Hematopoietic multipotent progenitor cell treated with erythropoietin and hydrocortisone succinate and interleukin-3 and kit ligand, for 15 days (in vitro differentiated cells): ENCODE measurements at places on chromosomes 7 and 10.
A peak's percentile ranks its signal among the peaks of the same experiment; 100 is the strongest.

GRCh38 chr7:2088801-2089200, 143.9 kb downstream of the MAD1L1 start:
- DNase-seq: no peak

- no peak for DNase-seq
Measured at GRCh38 chr10:97898429-97898828, 48.8 kb downstream of the GOLGA7B start.

DNA sequence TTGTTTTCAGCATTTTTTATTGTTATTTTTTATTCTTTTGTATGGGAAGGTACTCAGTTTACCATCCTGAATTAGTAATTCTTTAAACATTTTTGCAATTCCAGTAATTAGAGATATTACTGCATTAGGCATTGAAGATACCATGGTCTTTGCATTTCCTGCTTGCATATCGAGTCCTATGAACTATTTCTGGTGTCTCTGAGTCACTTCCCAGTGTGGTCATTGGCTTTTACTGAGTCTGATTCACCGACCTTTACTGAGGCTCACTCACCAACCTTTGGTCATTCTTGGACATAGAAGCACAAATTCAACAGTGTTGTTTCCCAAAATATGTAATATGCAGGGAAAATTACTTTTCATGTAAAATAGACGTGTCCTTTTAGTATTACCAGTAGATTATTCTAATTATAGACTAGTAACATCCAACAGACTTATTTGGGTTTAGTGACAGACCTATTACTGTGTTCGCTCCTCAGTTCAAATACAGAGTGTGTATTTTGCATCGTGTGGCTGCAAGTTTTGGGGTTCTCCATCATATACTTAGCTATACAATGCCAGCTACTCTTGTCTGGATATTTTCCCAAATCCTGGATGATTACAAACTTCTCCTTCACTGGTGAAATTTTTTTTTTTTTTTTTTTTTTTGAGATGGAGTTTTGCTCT, 180.7 kb upstream of the PRSS1 start:
- DNase-seq: no peak

DNA sequence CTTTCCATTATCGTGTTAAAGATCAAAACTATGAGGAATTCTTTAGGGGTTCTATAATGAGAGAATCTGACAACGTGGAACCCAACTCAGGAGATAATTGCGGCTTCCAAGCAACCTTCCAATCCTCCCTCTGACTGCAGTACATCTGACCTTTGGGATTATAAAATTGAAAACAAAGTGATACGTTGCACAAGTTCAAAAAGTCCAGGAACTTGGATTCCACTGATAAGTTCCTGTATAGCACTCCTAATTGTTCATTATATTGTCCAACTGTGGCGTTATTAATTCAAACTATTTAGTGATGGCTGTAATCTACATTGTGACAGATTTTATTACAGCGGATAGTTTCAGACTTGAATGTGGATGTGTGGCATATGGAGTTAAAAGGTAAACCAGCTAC, 15.4 kb downstream of the MALRD1 start:
- no peak for DNase-seq

DNA sequence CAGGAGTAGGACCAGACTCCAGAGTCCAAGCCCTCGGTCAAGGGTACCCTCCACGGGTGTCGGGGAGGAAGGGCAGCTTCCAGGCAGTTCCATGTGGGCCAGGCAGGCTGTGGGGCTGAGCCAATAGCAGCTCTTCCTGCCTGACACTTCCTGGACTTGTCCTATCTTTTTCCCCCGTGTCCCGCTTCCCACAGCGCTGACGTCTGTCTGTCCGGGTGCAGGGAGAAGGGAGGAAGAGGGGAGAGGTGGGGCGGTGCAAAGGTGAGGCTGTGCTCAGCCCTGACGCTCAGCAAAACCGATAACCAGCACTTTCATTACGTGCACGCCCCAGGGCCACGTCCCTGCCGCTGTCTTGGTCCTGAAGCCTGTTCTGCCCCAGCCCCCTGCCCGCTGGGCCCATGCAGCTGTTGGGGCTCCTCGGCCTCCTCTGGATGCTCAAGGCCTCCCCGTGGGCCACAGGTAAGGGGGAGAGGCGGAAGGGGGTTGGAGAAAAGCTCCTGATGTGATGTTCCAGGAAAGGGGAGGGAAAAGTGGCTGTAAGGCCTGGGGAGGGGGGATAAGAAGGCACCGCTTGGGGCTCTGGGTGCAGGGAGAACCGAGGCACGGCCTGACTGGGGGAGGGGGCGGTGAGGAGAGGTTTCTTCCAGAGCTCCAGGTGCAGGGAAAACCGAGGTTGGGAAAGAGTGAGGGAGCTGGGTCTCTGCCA, at the start of gene MUC3A:
MUC3A (plus strand) TSS at position 308 of the 706 bp plus-strand sequence; CDS start at position 399, 91 bp downstream.
- DNase-seq: no peak

DNA sequence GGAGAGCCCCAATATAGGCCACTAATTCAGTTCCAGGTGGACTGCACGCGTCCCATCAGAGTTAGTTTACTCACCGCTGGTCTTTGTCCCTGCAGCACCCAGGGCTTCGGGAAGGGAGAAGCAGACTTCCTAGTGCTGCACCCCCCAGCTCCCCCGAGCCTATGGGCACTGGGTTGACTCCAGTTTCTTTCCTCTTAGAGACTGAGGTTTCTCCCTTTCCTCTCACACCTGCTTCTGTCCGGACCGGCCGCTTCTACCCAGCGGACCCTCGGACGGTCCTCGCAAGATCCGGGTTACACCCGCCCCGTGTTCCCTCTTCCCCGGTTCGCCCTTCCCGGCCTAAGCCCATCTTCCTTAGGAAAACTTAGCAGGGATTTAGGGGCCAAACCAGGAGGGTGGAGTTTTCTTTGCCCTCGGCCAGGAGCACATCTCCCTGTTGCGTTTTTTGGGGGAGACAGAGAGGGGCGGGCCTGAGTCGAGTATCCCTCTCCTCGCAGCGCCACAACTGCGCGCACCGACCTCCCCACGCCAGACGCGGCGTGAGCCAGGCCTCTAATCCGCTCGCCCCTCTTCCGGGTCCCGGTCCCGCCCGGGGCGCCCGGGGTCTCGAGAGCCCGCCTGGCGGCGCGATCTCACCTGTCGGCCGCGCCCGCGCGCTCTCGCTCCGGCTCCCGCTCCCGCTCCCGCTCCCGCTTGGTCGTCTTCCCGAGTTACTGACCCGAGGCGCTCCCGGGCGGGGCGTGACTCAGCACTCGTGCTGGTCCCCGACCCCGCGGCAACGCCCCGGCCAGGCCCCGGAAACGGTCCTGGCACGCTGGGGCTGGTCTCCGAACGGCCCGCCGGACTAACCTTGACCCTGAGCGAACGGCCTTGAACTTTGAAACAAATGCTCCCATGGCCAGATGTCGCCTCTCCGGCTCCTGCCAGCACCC, at the start of gene AIFM2:
AIFM2 (minus strand) TSS at position 728 of the 932 bp plus-strand sequence. CDS start 8,741 bp downstream, outside the sequence.
- peak; percentile 51 for DNase-seq

- no peak for DNase-seq
Measured at GRCh38 chr10:548238-548901, 141.1 kb downstream of the DIP2C start.

- no peak for DNase-seq
Measured at GRCh38 chr7:16698200-16698905, 52.4 kb downstream of the BZW2 start.

DNA sequence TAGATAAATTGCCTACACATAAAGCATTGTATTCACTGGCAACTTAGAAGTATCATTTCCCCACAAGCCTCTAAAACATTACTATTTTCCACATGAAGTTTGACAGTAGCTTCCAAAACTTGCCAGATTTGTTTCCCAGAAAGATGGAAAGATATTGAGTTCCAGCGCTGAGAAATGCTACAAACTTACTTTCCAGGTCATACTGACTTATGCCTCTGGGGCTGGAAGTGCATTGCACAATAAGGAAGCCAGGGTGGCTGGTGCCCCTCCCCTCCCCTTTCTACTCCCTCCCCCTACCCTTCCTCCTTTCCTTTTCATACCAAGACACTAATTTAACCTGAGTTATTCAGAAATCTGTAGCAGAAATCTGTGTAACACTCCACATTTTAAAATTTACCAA, 212.6 kb downstream of the WDR37 start:
- DNase-seq: no peak

GRCh38 chr7:157614457-157615020, 277.7 kb downstream of the DNAJB6 start:
- no peak for DNase-seq

DNA sequence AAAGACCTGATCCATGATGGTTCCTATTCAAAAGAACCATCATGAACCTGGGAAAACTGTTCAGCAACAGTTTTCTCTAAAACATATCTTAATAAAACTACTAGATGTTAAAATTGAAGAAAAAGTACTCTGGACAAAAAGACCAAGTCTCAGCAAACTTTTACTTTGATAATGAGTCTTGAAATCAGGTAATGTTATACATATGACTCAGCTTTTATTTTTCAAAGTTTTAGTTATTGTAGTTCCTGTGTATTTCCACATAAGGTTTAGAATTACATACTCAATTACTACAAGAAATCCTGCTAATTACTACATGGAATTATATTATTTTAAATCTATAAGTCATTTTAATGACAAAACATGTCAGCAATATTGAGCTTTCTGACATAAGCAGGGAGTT, 42.2 kb downstream of the ZNF33B start:
- no peak for DNase-seq

DNA sequence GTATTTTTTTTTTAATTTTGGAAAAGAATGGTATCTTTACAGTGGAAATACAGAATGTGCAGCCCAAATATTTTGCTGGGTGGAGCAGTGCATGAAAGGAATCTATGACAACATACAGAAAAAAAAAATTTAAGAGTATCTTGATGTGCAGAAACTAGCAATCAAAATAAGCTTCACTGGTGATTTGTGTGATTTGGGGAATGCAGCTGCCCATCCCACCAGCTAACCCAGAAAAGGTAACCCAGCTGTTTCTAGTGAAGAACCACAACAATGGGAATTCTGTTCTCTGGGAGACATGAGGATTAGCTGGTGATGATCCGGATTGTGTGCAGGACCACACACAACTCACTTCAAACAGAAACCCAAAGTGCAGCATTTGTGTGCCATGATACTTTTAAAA, 375.5 kb downstream of the SEMA3D start:
- no peak for DNase-seq

GRCh38 chr7:126657599-126658358, 595.0 kb downstream of the GRM8 start:
- DNase-seq: no peak

DNA sequence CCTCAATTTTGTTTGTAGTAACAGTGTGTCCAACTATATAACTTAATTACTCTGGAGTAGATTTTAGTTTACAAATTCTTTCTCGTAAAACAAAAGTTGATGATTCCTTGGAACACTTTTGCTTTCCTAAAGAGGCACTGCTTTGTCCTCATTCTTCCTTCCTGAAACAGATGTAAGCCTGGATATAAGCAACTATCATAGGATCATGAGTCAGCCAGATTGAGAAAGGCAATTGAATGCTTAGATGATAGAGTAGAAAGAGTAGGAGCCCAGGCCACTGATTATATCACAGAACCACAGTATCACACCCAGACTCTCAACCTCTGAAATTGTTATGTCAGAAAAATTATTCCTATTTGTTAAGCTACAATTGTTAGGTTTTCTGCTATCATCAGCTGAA, 69.9 kb downstream of the TMEM106B start:
- DNase-seq: no peak

DNA sequence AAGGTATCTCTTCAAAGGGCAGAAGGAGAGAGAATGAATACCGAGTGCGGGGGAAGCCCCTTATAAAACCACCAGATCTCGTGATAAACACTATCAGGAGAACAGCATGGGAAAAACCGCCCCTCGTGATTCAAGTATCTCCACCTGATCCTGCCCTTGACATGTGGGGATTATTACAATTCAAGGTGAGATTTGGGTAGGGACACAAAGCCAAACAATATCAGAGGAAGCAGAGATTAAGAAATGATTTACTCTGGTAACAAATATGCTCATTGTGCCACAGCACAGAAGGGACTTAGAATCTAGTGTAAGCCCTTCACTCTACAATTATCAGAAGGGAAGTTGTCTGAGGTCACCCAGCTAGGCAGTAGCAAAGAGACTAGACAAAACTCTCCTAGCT, 40.1 kb upstream of the ZNRF2 start:
- DNase-seq: no peak

GRCh38 chr10:2681891-2682290, 385.5 kb upstream of the PFKP start:
- no peak for DNase-seq

- DNase-seq: no peak
Measured at GRCh38 chr10:23469596-23470237, 30.8 kb downstream of the OTUD1 start.

GRCh38 chr7:109109558-109109957, 539.9 kb downstream of the DNAJB9 start:
- no peak for DNase-seq

DNA sequence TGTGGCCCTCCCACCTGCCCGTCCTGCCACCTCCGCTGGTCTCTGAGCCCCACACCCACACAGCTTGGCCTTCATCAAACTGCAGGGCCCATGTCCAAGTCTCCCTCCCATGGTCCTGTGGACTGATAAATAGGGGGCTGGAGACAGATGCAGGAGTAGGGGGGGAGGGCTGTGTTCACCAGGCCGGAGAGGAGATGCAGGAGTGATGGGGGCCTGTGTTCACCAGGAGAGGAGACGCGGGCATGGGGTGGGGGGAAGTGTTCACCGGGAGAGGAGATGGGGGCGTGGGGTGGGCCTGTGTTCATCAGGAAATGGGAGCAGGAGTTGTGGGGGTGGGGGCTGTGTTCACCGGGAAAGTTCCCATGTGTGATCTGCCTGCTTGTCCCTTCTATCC, 37.0 kb downstream of the JAKMIP3 start:
- DNase-seq: no peak

- DNase-seq: no peak
Measured at GRCh38 chr7:359226-359765, 69.3 kb downstream of the FOXL3 start.

DNA sequence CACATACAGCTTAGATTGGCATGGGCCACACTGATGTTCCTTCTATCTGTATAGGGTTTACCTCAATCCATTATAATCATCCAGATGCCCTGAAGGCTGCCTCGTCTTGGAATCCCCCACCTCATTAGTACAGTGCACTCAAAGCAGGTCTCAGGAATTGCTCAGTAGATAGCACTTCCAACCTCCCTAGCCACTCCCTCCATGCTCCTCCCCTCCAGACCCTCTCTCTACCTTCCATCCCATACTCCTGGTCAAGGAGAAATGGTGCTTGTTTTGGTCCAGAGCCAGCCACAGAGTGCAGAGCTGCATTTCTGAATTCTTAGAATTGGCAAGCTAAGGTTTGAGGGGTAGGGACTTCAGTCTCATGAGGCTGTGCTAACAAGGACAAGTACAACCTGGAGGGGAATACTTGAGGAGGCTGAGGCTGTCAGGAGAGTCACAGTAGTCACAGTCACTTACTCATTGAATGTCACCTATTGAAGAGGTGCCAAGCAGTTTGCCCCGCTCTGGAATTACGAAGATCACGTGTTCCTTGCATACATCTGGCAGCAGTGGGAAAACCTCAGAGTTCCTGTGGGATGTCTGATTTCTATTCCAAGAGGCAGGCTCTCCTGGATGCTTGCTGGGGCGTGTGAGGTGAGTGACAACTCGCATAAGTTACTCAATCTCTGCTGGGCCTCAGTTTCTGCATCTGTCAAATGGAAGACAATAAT, 60.7 kb upstream of the ZNF746 start:
- no peak for DNase-seq

- DNase-seq: no peak
Measured at GRCh38 chr7:98701372-98701771, 84.3 kb downstream of the NPTX2 start.
